Breast epithelium (tissue), 4 donors: ENCODE measurements at places on chromosomes 2 and 18. TPM values are rescaled to one million over a fixed set of nuclear protein-coding genes. Genes with fewer than 3 reads are reported as not detected.

DNA sequence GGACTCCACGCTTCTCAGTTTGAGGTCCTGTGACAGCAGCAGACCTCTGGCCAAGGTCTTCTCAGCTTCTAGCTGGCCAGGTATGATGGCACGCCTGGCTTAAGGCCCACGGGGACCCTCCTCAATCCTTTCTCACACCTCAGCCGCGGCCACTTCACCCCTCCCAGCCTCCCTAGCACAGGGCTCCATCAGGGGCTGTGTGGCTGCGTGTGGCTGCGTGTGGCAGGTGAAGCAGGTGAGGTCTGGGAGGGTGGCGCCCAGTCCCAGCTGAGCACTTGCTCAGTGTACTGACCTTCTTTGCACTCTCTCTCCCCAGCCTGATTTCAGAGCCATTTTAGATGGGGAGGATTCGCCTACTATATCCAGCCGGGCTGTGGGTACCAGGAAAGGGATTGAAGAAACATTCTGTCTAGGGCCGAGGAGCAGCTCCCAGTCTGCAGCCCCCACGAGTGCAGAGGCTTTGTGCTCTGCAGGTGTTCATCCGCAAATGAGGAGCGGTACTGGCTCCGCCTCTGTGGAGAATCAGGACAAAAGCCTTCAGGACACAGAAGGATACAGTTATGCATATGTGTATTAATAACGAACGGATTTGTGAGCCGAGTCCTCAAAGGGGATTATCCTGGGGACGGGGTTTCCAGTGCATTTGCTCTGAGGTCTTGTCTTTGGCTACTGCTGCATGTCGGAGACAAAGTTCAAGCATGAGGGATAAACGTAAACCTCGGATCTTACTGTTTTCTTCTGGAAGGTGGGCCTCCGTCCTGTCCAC is 236.9 kb upstream of the RAB6C start:
- DNase-seq = peak; percentile 28

DNA sequence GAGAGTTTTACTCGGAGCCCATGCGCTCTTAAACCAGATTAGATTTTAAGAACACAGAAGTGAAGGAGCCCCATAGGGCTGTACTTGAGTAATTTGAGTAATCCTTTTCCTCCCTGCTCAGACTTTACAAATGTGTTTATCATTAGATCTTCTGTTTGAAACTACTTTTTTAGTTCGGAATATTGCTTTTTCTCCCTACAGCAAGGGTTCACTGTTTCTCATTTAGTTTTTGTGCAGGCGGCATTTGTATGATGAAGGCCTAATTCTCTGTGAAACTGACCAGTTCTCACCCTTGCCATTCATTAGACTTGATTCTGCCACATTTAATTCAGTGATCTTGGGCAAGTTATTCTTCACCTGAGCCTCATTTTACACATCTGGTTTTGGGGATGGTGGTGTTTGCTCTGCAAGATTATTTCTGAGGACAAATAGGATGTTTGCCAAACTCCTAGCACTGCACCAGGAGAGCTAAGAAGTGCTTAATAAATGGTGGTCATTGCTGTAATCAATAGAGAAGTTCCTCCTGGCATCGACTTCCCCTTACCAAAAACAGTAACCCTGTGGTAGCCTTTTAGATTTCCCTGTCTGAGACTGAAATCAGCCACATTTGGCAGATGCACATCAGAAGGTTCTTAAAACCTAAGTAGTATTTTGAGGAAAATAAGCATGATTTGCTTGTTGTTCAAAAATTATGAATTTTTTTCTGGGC is 2.2 kb downstream of the B3GNT2 start:
- DNase-seq = no peak

DNA sequence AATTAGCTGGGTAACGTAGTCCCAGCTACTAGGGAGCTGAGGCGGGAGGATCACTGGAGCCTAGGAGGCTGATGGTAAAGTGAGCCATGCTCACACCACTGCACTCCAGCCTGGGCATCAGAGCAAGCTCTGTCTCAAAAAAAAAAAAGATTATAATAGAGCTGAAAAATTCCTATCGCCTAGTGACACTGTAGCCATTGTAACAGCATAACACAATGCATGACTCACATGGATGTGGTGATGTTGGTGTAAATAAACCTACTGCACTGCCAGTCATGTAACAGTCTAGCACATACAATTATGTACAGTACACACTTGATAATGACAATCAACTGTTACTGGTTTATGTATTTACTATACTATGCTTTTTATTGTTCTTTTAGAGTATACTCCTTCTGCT is 39.6 kb downstream of the MGAT4A start:
- no peak for DNase-seq

DNA sequence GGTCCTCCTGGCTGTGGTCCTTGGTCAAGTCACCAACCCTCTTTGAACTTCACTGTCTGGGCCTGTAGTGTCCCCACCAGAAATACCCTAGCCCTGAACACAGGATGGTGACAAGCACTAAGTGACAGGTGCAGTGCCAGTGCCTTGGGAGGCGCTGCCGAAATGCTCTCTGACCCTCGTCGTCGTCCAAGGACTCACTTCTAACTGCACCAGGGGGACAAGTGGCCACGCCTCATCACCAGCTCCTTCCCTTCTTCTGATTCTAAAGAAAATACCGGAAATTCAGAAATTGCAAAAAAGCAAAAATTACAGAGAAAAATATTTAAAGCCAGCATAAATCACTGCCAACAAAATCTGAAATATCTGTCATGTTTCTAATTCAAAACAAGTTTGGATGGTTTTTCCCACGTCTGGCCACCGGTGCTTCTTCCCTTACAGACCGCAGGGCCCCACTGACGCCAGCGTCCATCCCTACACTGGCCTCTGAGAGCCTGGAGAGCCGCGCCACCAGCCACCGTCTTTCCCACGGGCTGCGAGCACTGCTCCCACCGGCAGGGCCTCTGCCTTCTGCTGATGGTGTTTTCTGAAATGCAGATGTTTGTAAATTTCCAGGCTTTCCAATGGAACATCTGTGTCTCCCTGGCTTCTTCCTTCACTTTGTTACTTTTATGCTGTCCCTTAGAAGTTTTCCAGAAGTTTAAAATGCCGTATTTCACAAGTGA is 37.4 kb upstream of the GPC1 start:
- DNase-seq = peak; percentile 24

DNA sequence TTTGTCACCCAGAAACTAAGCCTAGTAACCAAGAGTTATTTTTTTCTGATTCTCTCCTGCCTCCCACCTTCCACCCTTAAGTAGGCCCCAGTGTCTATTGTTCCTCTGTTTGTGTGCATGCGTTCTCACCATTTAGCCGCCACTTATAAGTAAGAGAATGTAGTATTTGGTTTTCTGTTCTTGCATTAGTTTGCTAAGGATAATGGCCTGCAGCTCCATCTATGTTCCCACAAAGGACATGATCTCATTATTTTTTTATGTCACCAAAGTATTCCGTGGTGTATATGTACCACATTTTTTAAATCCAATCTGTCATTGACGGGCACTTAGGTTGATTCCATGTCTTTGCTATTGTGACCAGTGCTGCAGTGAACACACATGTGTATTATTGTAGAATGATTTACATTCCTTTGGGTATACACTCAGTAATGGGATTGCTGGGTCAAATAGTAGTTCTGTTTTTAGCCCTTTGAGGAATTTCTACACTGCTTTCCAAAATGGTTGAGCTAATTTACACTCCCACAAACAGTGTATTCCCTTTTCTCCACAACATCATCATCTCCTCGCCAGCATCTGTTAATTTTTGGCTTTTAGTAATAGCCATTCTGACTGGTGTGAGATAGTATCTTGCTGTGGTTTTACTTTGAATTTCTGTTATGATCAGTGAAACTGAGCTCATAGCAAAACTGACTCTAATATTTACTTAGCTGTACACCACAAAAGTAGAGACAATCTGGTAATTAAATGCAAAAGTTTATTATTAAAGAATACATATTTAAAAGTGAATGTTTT is 660.1 kb upstream of the SLC8A1 start:
- no peak for DNase-seq

GRCh38 chr2:172116107-172116506 is 13.4 kb upstream of the DLX2 start:
- DNase-seq = no peak

DNA sequence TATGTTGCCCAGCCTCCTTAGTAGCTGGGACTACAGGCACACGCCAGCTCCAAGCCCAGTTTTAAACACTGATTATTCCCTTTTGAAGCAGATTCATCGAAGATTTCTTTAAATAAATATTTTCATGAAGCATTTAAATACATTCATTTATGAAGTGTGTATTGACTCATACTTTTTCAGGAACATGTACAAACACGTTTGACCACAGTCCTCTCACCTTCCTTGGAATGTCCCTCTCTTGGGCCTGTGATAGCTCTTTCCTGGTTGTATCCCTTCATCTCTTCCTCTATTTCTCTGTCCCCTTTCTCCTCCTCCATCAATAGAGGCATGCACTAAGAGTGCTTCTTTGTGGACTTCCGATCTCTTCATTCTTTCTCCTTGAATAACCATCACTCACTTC is 2.5 kb downstream of the PSTPIP2 start:
- DNase-seq = no peak

GRCh38 chr2:78063246-78064020 is 541.3 kb upstream of the LRRTM4 start:
- no peak for DNase-seq

DNA sequence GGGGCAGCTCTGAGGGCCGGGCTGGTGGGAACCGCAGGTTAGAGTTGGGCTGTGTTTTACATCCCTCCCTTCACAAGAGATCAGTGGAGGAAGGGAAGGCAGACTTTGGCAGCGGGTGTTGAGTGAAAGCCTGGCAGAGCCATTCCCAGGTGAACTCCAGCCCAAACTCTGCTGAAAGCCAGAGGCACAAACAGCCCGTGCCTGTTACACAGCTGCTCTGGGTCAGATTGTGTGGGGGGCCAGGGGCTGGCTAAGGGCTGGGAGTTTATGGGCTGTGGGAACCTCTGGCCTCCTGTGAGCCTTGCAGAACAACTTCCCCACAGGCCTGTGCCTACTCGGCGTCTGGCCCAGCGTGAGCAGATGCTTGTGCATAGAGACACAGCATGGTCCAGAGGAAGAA is 286.8 kb downstream of the CLIP4 start:
- no peak for DNase-seq

DNA sequence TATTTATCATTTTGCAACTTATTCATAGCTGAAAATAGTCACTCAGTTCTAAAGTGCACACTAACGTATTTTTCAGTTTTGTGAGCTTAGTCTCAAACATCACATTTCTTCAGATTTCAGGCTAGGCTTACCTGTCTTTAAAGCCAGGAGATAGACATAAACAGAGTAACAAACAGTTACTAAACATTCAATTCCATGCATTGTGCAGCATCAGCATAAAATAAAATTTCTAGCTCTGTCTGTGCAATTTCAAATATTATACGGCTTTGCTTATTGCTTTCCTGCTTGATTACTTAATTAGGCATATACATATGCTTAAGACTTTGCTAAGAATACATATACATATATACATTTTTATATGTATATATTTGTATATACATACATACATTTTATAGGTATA is 637.0 kb downstream of the NR4A2 start:
- DNase-seq = no peak

DNA sequence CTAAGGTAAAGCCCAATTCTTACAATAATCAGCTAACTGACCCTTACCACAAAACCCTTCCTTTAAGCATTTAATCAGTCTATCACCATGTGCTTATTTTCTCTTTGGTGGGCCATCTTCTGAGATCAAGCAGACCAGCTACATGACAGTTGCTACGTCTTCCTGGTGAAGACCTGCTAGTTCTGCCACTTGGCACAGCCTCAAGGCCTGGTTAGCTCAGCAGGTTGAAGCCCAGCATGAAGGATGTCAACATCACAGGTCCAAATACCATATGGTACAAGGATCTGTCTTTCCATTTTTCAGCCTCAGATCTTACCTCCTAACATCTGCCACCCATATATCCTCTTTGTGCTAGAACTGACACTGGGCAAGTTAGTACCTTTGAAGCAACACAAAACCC is 636.9 kb downstream of the LRP1B start:
- DNase-seq = no peak

DNA sequence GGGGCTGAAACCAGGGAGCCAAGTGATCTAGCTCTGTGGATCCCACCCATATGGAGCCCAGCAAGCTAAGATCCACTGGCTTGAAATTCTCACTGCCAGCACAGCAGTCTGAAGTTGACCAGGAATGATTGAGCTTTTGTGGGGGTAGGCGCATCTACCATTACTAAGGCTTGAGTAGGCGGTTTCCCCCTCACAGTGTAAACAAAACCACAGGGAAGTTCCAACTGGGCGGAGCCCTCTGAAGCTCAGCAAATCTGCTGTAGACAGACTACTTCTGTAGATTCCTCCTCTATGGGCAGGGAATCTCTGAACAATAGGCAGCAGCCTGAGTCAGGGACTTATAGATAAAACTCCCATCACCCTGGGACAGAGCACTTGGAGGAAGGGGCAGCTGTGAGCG is 96.7 kb downstream of the CCDC148 start:
- no peak for DNase-seq

- no peak for DNase-seq
Measured at GRCh38 chr2:44579115-44579836, 217.5 kb downstream of the CAMKMT start.

DNA sequence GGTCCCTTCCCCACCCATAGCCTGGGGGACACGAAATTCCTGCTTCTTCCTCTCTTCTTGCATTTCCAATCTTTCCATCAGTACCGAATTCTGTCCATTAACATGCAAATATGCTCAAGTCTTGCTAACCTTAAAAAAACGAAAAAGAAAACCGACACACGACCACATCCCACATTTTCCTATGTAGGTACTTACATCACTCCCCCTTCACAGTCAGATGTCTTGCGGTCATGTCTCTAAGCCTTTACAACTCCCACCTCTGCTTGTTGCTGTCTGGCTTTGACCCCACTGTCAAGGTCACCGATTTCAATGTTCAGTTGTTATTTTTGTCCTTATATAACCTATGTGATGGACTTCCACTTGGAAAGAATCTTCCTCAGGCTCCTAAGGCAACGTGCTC is 219.4 kb downstream of the NAPG start:
- DNase-seq = no peak

- DNase-seq = no peak
Measured at GRCh38 chr2:27771202-27771547, 344 bp upstream of the MRPL33 start.

DNA sequence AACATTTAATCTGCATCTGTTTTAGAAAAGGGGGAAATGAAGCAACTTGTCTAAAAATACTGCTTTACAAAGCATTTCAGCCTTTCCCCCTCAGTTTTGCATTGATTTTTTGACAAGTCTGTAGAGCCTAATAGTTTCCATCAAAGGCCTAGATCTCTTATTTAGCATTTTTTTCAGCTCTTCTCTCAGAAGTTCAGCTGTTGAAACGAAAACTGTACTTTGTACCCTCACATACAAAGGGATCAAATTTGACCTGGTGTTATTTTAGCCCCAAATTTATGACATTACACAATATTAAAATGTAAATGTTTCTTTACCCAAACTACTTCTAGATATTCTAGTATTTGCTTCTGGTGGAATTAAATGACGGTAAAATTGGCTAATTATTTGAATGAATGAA is 13.0 kb downstream of the YPEL5 start:
- no peak for DNase-seq

Gene COL4A3
- 2.9 TPM for total RNA-seq

Gene GRB14
- total RNA-seq = 13.1 TPM

Gene TUBA3E
- total RNA-seq = not detected

Gene CHRND
- not detected for total RNA-seq

Gene MPV17
- total RNA-seq = 79.4 TPM

Gene CCDC85A
- total RNA-seq = 11.5 TPM

Gene ANKRD30B
- 11.5 TPM for total RNA-seq

Gene MC2R
- total RNA-seq = not detected

Gene MRPL53
- total RNA-seq = 48.2 TPM

Gene CIDEA
- 68.6 TPM for total RNA-seq

Gene AGFG1
- 78.4 TPM for total RNA-seq

Gene CTNNA2
- not detected for total RNA-seq

Gene TMEM178A
- total RNA-seq = 3.6 TPM

Gene FHOD3
- 13.1 TPM for total RNA-seq

Gene CCDC74A
- total RNA-seq = 61.3 TPM

Gene CD28
- 2.2 TPM for total RNA-seq

Gene ZNF521
- 67.5 TPM for total RNA-seq
